ENCODE measurements at places on chromosomes 3 and 15.

DNA sequence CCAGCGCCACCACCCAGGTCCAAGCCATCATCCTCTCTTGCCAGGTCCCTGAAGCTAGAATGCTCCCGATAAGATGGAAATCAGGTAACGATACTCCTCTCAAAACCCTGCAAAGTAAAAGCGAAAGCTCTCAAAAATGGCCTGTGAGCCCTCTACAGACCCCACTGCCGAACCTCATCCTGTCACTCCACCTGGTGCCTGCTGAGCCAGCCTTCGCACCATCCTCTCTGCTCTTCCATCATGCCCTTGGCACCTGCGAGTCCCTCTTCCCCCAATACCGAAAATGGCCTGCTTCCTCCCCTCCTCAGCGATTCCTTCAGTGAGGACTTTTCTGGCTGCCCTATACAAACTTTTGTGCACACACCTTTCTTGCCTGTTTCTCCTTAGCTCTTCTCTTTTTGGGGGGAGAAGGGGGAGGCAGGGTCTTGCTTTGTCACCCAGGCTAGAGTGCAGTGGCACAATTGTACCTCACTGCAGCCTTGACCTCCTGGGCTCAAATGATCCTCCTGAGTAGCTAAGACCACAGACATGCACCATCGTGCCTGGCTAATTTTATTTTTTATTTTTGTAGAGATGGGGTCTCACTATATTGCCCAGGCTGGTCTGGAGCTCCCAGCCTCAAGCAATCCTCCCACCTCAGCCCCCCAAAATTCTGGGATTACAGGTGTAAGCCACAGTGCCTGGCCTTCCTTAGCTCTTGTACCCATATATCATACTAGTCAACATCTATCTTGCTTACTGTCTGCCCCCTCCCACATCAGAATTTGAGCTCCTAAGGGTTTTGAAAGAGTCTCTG, 3.0 kb downstream of the IDH2 start:
- DNase-seq, result no peak

DNA sequence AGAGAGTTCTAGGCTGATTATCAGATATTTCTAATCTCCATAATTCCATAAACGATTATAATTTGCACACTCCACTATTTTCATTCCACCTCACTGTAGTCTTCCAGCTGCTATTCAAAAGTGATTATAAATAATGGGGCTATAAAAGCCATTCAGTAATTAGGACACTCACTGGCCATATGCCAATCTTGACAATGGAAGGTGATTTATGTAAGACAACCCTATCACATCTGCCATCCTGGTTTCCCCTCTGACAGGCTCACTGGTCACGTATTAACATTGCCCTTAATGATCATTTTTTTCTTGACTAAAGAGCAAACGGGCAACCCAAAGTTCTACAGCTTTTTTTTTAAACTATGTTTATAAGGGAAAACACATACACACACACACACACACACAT, 402.4 kb downstream of the MAGI1 start:
- no peak for DNase-seq

DNA sequence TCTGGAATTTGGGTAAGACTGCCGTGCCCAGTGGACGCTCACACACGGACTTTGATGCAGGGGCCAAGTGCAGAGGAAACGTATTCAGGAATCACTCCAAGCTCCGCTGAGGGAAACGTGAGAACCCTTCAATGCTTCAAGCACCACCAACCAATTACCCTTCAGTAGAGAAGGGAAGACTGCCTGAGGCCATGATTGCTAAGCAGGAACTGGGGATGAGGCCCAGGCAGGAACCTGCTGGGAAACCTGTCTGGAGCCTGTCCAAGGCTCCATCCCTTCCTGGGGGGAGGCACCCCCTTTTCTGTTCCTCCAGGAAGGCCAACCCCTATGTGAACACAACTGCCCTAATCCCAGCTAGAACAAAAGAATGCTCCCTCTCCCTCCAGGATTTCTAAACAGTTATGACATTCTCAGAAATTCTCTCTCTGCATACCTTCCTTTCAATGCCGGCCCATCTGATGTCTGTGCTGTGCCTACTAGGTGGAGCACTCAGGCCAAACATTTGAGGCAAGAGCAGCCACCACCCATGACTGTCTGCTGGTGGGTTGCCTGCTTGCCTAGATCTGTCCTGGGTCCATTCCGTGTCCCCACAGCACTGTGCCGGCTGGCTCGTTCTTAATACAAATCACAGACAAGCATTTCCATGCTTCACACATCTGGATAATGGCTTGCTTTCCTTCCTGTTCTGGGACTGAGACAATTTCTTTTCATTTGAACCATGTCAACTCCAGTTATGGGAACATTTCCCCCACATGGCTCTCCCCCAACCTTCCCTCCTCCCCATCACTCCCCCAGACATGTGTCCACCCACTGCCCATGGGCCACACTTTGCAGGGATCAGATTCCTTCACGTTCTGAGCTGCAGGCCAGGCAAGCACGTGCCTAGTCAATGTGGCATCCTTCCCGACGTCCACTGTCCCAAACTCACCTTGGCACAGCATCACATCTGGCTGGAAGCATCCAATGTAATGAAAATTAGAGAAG, 149.4 kb downstream of the ADAMTS17 start:
- DNase-seq, result no peak

DNA sequence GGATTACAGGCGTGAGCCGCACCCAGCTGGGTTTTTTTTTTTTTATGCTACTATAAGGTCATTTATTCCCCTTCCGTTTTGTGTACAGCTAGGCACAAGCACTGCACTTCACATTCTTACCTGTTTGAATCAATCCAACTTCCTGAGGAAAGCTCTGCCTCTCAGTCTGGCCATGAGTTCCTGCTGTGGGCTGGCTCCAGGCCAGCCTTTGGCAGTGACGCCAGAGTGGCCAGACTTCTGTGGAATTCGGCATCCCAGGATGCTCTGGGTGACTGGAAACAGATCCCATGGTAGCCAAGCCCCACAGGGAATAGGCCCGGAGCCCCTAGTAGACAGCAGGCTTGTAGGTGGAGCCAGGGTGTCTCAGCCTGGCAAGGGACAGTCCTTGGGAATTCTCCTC, 21.5 kb upstream of the TIMP4 start:
- no peak for DNase-seq

GRCh38 chr15:92619145-92620101, 36.2 kb downstream of the FAM174B start:
- no peak for DNase-seq

DNA sequence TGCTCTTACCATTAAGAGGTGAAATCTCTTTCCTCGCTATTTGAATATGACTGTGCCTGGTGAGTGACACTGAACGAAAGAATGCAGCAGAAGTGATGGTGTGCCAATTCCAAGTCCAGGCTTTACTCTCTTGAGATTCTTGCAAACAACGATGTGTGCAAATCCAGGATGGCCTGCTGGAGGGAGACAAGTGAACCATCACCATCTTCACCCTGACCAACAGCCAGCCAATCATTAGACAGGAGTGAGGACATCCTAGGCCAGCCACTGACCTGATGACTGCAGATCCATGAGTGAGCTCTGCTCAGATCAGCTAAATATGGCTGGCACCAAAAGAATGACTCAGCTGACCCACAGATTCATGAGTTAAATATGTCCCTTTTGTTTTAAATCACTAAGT, 878.0 kb downstream of the PDCD6IP start:
- no peak for DNase-seq

- DNase-seq, result no peak
Observed at GRCh38 chr3:157913741-157914150, 192.5 kb downstream of the SHOX2 start.

- no peak for DNase-seq
Observed at GRCh38 chr3:54427941-54428871, 305.9 kb downstream of the CACNA2D3 start.

DNA sequence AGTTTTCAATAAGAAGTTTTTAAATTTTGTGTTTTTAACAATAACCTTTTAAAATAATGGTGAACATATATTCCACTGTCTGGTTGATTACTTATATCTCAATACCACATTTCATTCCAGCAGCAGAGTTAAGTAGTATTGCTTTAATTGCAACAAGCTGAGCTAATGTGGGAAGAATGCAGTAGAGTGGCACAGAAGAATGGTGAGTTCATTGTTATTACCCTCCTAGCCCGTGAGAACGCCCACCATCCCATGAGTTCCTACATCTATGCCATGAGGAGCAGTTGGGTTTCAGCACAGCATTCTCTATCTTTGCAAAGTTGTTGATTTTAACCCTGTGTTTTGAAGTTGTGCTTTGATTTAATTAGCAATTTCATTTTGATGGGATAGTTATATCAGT, 17.8 kb upstream of the NR2E3 start:
- DNase-seq, result no peak

DNA sequence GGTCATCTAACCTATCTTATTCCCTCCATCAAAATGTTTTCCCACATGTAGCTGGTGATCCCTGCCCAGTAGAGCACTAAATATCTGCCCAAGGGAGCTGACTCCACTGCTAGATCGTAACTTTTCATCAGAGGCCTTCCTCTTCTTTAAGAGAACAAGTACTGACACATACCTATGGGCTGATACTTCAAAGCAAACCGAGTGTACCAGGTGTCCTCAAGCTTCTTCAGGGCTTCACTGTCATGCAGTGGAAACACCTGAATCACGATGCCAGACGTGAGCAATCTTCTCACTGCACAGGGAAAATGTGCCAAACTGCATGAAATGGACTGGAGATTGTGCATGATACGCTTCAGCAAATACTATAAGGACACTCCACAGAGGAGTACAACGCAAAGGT, 41.6 kb downstream of the ANO10 start:
- no peak for DNase-seq

DNA sequence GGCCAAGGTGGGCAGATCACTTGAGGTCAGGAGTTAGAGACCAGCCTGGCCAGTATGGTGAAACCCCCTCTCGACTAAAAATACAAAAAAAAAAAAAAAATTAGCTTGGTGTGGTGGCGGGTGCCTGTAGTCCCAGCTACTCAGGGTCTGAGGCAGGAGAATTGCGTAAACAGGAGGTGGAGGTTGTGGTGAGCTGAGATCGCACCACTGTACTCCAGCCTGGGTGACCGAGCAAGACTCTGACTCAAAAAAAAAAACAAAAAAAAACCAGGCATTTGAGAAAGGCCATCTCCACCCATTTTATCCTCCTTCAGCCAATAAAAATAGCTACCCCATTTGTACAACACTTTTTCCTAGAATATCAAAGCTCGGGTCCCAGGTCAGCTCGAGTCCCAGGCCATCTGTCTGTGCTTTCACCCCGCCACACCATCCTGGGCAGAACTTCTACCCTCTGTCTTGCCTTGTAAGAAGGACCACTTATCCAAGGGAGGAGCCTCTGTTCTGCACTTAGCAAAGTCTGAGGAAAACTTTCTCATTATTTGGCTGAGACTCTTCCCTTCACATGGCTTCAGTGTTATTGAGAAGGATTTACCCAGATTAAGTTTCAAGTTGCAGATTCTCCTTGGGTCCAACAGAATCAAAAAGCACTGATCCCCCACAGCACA, 99.1 kb downstream of the MESD start:
- no peak for DNase-seq

- no peak for DNase-seq
Observed at GRCh38 chr3:13590841-13591520, 42.1 kb downstream of the FBLN2 start.

- DNase-seq, result no peak
Observed at GRCh38 chr3:197550489-197550888, 5.3 kb downstream of the BDH1 start.

- DNase-seq, result no peak
Observed at GRCh38 chr3:186035277-186035676, 73.6 kb downstream of the ETV5 start.

DNA sequence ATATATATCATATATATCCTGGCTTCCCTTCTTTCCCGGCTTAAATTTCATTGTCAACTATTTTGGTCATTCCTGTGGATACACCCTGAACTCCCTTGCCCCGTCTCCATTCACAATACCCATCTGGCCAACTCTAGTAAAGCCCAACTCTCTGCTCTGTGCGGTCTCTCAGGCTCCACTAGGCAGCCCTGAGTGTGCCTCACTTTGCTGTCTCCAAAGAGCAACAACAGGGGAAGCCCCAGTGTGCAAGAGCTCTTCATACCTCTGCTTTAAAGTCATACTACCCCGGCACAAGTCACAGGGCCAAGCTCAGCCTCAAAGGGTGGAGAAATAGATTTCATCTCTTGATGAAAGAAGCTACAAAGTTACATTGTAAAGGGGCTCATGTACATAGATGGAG, 18.9 kb upstream of the FEM1B start:
- no peak for DNase-seq

DNA sequence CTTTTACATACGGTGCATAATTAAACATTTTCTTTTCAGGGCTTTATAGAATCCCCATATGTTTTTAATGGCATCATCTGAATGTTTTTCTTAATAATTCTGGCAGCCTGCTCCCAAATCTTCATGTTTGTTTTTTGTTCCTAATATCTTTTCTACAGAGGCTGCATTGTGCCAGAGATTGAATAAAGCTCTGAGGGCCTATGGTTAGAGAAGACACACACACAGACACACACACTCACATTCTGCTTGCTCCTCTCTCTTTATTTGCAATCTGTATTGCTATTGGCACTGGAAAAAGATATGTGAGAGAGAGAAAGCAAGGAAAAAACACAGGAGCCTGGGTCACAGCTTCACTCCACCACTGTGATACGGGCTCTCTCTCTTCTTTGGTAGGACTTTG, 136.0 kb downstream of the MECOM start:
- no peak for DNase-seq

- no peak for DNase-seq
Observed at GRCh38 chr15:40052604-40053003, 13.6 kb upstream of the SRP14 start.

GRCh38 chr3:51982352-51982837, 940 bp upstream of the ACY1 start:
- DNase-seq, result no peak

DNA sequence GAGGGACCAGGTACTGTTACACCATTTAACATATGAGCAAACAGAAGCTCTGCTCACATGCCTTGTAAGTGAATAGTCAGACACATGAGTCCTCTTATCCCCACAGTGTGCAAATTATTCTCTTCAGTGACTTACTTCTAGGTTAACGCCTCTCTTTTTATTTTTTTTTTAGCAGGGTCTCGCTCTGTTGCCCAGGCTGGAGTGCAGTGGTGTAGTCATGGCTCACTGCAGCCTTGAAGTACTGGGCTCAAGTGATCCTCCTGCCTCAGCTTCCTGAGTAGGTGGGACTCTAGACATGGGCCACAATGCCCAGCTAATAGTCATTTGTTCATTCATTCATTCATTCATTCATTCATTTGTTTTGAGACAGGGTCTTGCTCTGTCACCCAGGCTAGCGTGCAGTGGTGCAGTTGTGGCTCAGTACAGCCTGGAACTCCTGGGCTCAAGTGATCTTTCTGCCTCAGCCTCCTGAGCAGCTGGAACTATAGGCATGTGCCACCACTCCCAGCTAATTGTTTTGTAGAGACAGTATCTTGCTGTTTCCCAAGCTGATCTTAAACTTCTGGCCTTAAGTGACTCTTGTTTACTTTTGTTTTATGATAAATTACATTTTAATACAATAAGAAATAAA, 94.7 kb downstream of the LRRC28 start:
- no peak for DNase-seq

GRCh38 chr15:31887246-31887645, 143.1 kb upstream of the CHRNA7 start:
- no peak for DNase-seq

GRCh38 chr15:62164014-62164395, 1.1 kb downstream of the C2CD4B start:
- DNase-seq, result no peak

- no peak for DNase-seq
Observed at GRCh38 chr3:3392946-3393345, 213.5 kb upstream of the CRBN start.

GRCh38 chr3:93969443-93969842, 4.3 kb downstream of the PROS1 start:
- no peak for DNase-seq

GRCh38 chr3:104669083-104669482, 697.6 kb upstream of the ALCAM start:
- no peak for DNase-seq
